ENCODE measurements at places on chromosomes 1 and 21.

DNA sequence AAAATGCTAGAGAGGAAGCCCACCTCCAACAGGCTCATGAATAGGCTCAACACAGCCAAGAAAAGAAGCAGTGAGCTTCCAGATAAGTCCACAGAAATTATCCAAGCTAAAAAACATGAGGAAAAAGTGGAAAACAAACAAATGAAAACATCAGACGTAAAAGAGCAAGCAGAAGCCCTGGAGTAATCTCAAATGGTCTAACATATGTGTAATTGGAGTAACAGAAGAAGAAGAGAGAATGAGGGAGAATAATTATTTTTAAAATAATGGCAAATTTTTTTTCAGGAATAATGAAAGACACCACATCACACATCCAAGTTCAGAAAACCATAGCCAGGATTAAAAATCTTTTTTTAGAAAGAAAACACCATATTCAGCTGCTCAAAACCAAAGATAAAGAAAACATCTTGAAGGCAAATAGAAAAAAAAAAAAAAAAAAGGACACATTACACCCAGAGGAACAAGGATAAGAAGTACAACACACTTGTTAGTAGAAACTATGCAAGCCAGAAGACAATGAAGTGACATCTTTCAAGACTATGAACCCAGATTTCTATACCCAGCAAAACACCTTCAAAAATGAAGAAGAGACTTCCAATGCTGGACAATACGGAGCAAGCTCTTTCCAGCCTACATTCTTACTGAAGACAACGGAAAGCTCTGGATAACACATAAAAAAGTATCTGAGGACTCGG lies 10.6 kb upstream of the SUMO3 start:
- DNase-seq = no peak

GRCh38 chr1:165854101-165854845 lies 26.9 kb downstream of the UCK2 start:
- peak; percentile 18 for DNase-seq

- peak; percentile 77 for DNase-seq
Observed at GRCh38 chr1:226945106-226945857, 5.2 kb downstream of the COQ8A start.

DNA sequence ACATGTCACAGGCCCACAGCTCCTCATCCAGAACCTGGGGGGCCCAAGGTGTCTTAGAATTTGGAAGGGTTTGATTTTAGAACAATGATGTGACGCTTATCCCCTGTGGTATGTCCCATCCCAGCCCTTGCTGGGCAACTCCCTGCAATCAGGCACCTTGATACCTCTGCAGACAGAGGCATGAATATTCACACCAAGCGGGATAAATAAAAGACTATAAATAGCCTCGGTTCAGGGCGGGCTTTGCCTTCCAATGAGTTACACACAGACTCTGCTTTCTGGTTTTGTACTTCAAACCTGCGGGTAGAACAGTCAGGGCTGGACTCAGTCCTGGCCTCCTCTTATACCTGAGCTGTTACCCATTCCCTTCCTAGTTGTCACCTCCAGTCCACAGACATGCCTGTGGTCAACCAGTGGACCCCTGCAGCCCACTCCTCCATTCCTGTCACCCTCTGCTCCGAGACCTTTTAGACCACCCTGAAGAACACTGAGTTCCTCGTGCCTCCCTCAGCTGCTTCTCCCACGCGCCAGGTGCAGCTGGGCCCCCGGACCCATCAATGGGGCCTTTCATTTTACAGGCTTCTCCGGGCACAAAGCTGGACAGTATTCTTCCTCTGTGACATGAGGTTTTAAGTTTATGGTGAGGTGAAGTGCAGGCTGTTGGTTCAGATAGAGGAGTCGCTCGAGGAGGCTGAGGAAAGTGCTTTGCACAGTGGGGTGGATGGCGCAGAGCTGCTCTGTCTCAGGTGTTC lies 120.1 kb upstream of the TNR start:
- peak; percentile 35 for DNase-seq

- peak; percentile 60 for DNase-seq
Observed at GRCh38 chr1:85297855-85298629, 21.6 kb upstream of the BCL10 start.

DNA sequence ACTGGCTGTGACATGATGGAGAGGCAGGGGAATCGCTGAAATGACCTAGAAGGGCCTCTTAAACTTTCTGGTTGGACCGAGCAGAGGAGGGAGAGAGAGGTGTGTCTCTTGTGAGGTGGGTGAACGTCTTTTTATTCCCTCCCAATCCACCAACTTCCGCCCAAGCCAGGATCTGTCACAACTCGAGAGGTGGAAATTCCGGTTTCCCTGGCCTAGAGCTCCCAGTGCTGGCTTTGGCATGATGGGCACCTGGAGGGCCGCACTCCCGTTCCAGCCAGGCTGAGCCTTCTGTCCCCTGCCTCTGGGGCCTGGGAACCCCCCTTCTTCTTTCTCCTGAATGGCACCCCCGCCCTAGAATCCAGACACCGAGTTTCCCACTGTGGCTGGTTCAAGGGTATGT lies at the start of gene SEMA4A:
Gene SEMA4A, plus strand, starts transcription at position 224 of the 400 bp plus-strand sequence. CDS start 994 bp downstream, outside the sequence.
- no peak for DNase-seq

GRCh38 chr21:43623588-43623987 lies 35.7 kb downstream of the HSF2BP start:
- no peak for DNase-seq

All from SJCRH30 (cell line).